ENCODE measurements at places on chromosomes 12 and 14.
A peak's percentile ranks its signal among the peaks of the same experiment; 100 is the strongest.

DNA sequence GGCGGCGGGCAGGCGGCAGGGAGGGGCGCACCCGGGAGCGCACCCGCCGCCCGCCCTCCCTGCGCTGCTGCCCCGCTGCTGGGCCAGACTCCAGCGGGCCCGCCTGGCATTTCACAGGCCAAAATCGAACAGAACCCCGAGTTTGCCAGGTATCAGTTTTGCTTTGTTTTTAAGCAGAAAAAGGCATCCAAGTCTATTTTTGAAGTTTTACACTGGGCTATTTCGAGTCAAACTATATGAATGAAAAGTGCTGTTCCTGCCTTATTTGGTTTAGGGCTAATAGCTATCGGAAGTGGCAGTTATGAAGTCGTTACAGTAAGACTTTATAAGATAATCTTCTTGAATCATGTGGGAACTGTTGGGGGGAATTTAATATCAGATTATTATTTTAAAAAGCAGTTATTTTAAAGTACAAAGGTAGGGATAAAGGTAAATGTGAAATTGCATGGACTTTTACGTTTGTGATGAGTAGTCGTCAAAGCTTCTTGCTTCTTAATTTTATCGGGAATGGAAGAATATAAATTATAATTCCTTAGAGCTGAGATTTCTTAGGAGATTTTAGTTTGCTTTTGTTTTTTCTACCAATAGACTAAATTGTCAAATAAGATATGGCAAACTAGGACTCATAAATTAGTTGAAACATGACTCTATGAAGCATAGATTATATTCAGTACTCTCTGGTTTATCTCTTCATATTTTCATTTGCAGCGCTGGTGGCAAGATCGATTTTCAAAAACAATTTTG is 1.1 kb downstream of the MSRB3 start:
- DNase-seq, result no peak

DNA sequence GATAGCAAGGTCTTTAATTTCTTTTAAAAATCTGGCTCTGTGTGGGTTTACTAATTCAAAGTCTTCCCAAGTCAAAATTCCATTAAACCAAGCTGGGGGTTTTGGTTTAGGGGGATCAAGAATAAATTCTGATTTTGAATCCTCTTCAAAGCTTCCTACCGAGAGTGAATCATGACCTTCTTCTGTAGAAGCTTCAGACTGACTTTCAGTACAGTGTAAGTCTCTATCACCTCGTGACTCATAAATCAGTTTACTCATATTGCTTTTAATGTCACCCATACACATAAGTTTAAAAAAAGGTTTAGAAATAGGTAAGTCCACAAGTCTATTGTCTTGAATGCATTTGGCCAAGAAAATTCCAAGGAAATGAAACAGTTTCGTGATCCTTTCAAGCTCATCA is 80.6 kb upstream of the STRN3 start:
- no peak for DNase-seq

GRCh38 chr12:42631513-42631912 is 42.0 kb upstream of the PRICKLE1 start:
- no peak for DNase-seq

- DNase-seq, result no peak
Measured at GRCh38 chr14:77037938-77038568, 9.5 kb upstream of the IRF2BPL start.

- DNase-seq, result no peak
Measured at GRCh38 chr12:58727521-58727920, 192.8 kb downstream of the LRIG3 start.

DNA sequence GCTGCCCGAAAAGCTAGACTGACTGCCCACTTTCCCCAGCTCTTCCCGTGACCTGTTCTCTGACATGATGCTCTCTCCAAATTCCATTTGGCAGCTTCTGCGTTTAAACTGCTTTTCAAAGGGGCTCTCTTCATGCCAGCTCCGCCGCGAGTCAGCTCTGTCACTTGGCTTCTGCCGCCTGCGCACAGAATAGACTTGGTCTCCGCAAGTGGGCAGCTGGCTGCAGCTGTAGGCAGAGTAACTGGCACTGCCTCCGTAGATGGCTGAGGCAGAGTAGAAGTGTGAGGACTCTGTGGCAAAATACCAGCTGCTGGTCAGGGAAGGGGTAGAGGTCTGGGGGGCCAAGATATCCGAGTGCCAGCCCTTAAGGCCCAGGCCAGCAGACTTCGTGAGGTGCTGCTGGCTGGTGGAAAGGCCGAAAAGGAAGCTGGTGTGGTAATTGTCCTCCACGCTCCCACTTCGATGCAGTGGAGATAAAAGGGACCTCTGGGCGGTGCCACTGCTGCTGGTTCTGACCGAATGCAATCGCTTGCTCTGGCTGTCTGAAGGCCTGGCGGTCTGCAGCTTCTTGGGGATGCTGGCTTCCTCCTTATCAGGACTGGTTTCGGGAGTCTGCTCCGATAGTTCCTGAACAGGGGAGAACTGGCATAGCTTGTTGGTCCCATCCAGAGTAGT is 85.7 kb downstream of the DUSP16 start:
- no peak for DNase-seq

- DNase-seq, result no peak
Measured at GRCh38 chr14:57378661-57379060, 11.7 kb upstream of the NAA30 start.

- no peak for DNase-seq
Measured at GRCh38 chr14:76941544-76941943, 87.0 kb downstream of the IRF2BPL start.

- no peak for DNase-seq
Measured at GRCh38 chr14:47988175-47988574, 312.8 kb upstream of the MDGA2 start.

DNA sequence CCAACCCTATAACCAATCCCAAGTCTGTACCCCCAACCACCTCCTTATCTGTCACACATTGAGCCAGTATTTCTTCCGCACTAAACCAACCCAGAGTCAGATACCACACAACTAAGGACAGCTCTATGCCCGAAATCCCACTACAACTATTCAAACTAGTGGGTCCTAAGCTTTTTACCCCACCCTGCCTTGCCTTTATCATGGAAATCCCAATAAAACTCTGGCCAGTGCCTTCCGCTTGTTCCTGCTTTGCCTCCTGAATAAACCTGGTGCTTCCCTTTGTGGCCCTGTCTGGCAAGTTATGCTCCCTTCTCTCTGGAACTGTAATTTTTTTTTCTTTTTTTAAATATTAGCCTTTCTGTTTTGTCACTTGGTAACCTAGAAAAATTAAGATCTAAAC is 493.3 kb upstream of the SYT1 start:
- no peak for DNase-seq

- DNase-seq, result no peak
Measured at GRCh38 chr14:99636487-99636886, 8.4 kb upstream of the HHIPL1 start.

GRCh38 chr14:64636208-64636979 is 67.8 kb upstream of the PLEKHG3 start:
- peak; percentile 65 for DNase-seq

GRCh38 chr14:75091251-75091650 is 21.8 kb downstream of the ZC2HC1C start:
- no peak for DNase-seq

GRCh38 chr12:105440037-105440664 is 109.7 kb downstream of the C12orf75 start:
- DNase-seq, result no peak

DNA sequence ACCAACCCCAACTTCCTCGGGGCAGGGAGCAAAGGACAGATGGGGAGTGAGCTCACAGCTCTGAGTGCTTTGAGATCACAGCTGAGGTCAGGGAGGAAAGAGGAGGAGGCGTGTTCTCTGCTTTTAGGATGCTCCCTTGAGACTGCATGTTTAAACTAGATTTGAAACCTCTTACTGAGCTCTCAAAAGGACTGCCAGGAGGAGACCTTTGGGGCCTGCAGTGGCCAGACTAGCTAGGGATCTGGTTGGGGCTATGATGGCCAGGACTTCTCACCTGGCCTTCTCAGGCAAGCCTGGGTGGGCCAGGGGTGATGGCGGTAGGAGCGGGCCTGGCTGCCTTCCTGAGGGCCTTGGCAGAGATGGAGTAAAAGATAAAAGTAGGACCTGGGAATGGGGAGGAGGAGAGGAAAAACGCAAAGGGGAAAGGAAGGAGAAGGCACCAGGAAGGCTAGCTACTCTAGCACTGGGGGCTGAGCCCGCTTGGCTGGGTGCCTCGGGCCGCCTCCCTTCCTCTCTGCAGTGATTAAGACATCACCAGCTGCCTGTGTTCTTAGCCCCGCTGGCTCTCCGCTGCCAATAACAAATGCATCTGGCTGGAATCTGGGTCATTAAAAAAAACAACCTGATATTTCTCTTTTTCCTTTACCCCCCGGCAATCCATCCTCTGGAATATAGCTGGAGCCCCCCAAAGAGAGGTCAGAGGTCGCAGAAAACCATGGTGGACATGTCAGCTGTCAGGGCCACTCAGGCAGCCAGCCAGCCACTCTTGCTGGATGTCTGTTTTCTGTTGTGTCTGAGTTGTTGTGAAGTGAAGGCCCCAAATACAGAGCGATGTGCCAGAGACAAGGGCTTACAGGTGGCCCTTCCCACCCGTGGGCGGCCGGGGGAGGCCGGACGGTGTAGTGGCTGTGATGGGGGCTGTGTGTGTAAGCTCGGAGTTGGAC is 141.3 kb downstream of the TSPAN9 start:
- DNase-seq, result no peak

DNA sequence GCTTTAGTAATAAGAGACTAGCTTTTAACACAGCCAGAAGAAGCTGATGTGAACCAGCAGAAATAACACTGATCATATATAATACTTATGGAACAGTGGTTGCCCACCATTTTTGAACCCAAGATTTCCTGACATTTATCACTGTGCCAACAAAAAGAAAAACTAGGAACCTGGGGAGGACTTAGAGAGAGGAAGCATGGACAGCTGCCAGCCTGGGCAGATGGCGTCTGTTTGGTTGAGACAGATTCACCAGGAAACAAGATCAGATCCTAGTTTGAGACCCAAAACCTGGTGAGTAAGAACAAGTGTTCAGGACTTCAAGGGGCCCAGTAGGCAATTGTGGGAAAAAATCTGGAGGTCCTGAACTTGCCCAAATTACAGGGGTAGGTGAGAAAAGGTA is 95.3 kb downstream of the BICD1 start:
- DNase-seq, result no peak

GRCh38 chr12:112901271-112901670 is 5.5 kb upstream of the OAS1 start:
- DNase-seq, result no peak

- no peak for DNase-seq
Measured at GRCh38 chr14:77099425-77100167, 1.5 kb downstream of the CIPC start.

DNA sequence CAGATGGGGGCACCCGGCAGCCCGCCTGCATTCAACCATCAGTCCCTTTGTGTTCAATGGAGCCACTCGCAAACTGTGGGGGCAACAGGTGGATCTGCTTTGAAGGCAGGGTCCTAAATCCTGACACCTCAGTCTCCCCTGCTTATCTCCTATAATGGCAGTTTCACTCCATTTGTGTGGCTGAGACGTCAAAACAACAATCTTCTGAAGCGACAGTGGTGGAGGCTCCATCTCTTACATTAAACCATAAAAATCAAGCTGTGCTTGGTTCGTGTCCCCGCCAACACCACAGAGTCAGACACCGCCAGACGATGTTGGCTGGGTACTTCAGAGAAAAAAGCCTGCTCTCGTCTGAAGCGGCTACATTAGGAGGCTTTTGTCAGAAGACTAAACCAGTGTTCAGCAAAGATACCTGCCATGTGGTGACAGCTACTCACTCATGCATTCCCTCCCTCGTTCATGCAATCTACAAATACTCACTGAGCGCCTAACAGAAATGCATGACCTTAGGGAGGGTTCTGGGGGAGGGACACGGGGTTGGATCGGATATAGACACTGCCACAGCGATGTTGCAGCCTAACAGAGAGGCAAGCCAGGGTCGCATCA is 253.9 kb downstream of the FOXN3 start:
- DNase-seq, result no peak

DNA sequence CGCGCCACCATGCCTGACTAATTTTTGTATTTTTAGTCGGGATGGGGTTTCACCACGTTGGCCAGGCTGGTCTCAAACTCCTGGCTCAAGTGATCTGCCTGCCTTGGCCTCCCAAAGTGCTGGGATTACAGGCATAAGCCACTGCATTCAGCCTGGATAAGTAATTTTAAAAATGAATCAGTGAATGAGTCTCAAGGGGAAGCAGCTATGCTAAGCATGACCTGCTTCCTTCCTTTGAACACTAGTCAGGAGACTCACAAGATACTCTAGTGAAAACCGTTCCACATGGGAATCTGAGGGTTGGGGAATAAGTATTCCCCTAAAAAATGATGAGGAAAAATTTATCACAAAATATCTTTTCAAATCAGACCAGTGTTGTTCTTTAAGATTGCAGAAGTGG is 10.7 kb upstream of the FAM234B start:
- DNase-seq, result no peak

GRCh38 chr14:100571837-100572236 is 15.4 kb downstream of the BEGAIN start:
- DNase-seq, result no peak

DNA sequence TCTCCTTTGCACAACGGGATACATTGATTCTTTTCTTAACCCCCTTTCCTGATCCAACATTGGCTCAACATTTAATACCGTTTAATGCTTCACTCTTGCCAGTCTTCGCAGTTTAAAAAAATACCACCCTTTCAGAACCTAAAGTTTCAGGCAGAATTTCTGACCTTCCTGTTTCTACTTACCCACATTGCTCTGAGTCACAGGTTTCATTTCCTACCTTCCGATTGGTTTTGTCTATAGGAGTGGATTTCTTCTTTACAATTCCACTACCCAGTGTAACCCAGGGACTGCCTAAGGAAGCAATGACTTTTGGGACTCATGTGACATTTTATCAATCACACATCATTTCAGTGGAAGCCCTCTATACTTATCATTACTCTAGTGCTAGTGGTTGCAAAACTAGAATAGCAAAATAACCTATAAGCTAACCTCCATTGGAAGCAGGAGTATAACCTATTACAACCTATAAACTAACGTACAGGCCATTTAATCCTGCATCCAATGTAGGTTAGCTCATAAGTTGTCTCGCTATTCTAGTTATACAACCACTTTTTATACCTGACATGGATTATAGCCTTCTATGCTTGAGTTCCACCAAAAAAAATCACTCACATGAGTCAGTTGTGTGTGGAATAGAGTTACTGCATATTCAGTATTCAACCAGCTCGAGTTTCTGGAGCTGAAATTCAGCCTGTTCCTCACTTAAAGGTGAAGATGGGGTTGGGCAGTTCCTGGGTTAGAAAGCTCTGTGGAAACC is 64.9 kb upstream of the KITLG start:
- no peak for DNase-seq

DNA sequence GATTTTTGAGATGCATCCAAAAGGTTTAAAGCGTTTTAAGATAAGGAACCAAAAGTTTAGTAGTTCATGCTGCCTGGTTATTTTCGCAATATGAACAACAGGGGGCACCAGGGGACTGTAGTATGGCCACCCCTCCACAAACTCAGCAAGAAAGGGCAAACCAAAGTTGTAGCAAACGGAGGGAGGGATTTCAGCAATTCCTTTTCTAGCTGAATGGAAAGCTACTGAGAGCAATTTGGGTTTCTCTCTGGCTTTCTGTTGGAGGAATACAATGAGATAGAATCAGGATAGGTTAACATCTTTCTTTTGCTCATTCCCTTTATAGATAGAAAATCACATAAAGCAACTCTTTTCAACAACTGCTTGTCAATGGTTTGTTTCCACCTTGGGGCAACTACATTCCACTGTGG is 62.5 kb downstream of the DRAM1 start:
- no peak for DNase-seq
